HTR-8/SVneo (cell line): ENCODE measurements at places on chromosomes 5 and 9.
A peak's percentile ranks its signal among the peaks of the same experiment; 100 is the strongest.

- no peak for DNase-seq
Observed at GRCh38 chr5:75568202-75568601, 43.1 kb upstream of the ANKDD1B start.

- DNase-seq = no peak
Observed at GRCh38 chr9:98555651-98556465, 152.9 kb downstream of the GABBR2 start.

GRCh38 chr5:136732751-136733150, 367.4 kb upstream of the TRPC7 start:
- no peak for DNase-seq

GRCh38 chr5:116076496-116076895, 8.3 kb upstream of the COMMD10 start:
- no peak for DNase-seq

- no peak for DNase-seq
Observed at GRCh38 chr9:4148231-4148561, 151.7 kb downstream of the GLIS3 start.

DNA sequence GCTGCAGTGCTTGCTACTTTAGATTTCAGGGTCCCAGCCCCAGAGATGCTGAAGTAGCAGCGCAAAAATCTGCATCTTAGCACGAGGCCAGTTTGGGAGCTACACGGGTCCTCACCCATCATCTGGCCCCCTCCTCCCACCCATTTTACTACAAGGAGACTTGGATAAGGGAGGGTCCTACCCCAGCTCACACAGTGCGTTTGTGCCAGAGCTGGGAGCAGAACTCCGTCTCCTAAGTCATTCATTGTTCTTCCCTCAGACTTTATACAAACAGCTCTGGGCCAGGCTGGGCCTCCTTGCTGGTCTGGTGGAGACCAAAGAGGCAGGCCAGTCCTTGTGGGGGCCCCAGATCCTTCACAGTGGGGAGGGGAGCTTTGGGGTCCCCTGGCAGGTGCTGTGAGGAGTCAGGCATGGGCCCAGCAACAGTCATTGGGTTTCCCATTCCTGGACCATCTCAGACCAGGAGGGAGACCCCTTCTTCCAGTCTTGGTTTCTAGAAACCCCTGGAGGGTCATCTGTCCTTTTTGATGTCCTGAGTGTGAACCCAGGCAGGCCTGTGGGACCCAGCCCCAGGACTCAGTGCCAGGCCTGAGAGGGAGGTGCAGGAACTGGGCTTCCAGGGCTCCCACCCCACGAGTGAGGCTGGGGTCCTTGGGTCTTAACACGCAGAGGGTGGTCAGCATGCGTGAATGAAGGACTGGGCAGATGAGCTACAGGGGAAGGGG, 2.3 kb upstream of the IL17B start:
- no peak for DNase-seq

DNA sequence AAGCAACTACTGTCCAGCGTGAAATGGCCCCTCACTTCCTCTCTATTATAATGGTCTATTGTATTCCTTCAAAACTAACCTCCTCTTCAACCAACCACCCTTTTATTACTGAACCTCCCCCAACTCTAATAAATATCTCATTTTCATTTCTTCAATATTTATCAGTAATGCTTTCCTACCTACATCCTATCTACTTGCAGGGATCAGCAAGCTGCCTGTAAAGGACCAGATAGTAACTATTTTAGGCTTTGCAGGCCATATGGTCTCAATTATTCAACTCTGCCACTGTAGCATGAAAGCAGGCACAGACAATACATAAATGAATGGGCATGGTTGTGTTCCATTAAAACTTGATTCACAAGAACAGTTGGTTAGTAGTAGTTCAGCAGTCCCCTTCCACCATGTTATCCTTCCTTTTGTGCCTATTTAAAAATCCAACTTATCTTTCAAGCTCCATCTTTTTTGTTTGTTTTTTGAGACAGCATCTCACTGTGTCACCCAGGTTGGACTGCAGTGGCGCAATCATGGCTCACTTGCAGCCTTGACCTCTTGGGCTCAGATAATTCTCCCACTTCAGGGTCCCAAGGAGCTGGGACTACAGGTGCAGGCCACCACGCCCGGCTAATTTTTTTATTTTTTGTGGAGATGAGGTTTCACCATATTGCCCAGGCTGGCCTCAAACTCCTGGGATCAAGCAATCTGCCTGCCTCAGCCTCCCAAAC, 45.8 kb downstream of the PCDHGC5 start:
- no peak for DNase-seq

- DNase-seq = no peak
Observed at GRCh38 chr5:10456583-10457420, 15.1 kb downstream of the ROPN1L start.

GRCh38 chr9:119179701-119180100, 189.5 kb downstream of the BRINP1 start:
- no peak for DNase-seq

GRCh38 chr9:78026416-78026815, 5.2 kb downstream of the GNAQ start:
- no peak for DNase-seq

DNA sequence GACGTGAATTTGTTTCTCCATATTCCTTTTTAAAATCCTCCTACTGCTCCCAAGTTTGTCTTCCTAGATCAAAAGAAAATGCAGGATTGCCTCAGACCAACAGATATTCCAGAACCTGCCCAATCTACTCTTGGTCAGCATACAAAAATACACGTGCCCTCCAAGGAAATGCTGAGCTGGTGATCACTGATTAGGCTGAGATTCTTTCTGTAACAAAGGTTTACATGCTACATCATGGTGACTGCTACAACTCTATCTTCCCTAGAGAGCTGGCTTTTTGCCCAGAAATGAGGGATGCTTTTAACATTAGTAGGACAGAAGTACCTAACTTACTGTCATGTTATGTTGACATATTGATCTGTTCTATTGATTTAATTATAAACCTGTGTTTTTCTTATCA, 35.5 kb downstream of the OR2Y1 start:
- DNase-seq = peak; percentile 15

DNA sequence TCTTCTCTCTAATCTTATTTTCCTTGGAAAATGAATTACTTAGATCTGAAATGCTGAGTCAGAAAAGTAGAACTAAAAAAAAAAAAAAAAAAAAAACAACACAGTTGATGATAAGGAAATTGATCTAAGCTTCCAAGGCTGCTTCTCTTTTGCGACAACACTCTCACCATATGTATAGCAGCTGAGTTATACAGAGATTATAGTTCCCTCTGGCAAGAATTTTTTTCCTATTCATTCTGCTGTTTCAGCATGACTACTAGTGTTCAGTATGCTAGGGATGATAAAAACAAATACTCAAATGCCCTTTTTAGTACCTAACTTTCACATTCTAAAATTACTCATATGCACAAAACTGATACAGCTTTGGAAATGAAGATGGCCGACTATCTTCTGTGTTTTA, 267.3 kb downstream of the MLLT3 start:
- no peak for DNase-seq

DNA sequence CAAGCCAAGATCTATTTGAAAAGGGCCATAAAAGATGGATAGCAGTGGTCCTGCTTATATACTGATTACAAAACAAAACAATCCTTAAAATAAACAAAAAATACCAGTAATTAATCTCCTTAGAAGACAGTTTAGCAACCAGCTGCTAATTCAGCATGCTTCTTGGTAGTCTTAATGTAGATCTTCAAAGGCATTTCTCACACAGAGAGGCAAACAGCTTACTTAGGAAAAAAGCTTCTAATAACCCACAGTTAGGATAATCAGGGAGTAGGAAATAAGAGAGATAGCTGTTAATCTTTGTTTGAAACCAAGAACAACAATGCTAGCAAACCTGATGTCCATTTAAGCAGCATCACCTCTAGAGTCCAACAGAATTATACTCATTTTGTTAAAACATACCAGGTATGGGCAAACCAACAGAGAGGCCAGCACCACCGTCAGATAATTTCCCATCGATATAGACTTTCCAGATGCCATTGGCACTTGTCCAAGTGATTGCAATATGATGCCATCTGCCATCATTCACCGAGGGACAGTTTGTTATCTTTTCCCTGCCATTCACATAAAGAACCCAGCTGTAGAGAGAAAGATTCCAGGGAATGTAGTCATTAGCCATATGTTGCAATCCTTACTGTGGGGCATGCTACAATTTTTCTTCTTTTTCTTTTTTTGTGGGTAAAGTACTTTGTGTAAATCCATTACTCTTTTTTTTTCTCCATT, 105.6 kb upstream of the TXNDC8 start:
- peak; percentile 73 for DNase-seq

DNA sequence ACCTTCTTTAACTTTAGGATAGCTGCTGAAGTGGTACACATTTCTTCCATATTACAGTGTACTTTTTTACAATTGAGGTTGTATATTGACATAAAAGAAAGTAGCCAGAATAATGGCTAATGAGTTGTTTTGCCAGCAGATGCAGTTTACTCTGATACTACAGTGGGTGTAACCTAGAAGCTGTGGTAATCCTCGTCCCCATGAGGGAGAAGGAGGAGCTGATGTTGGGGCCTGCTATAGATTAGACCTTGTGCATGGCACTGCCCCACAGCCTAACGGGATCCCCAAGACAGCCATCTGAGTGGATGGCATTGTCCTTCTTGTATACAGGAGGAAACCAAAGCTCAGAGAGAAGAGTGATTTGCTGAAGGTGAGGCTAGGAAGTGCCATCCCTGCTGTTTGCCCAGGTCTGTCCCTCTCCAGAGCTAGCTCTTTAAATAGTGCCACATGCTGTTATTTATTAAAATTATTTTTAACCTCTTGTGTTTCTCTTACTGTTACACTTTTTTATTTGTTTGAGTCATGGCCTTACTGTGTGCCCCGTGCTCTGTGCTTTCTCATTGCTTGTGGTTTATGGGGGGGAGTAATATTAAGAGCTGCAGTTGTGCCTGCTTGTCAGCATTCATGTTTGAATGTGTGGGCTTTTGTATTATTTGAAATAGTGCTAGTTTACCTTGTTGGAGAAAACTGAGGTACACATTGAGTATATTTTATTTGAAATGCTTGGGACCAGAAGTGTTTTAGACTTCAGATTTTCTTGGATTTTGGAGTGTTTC, 65.3 kb downstream of the ICE1 start:
- no peak for DNase-seq

GRCh38 chr9:129021091-129021490, 7.0 kb downstream of the SH3GLB2 start:
- DNase-seq = no peak

DNA sequence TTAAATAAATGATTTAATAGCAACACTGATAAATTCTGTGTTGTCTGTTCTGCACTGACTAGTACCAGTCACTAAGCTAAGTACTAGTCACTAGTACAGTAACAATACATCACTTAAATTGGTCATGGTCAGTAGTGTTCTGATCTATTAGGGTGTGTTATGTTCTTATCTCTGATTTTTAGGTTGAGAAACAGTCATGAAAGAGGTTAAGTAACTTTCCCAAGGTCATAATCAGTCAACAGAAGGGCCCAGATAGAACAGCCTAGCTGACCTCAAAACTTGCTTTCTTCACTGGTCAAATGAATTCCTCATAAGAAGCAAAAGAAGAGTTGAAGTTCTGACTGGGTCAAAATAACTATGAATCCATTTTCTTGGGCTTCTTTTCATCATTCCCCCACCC, 1492.7 kb downstream of the MAT2B start:
- no peak for DNase-seq

- no peak for DNase-seq
Observed at GRCh38 chr5:111068213-111068612, 3.3 kb upstream of the TSLP start.

DNA sequence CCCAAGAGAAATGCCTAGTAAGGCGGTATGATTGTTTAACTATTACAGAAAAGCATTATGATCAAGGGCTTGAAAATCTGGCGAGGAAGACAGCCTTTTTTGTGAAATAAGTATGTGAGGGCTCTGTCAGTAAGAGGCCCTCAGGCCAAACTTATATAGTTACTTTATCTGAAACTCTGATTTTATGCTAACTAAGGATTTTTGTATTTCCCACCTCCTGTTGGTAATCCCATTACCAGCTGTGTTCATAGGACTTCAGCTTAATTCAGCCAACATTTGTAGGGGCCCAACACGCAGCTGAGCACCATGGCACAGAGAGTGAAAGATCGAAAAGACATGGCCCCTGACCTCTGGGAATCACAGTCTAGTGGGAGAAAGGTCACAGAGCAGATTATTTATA, 318.3 kb upstream of the WWC1 start:
- no peak for DNase-seq

DNA sequence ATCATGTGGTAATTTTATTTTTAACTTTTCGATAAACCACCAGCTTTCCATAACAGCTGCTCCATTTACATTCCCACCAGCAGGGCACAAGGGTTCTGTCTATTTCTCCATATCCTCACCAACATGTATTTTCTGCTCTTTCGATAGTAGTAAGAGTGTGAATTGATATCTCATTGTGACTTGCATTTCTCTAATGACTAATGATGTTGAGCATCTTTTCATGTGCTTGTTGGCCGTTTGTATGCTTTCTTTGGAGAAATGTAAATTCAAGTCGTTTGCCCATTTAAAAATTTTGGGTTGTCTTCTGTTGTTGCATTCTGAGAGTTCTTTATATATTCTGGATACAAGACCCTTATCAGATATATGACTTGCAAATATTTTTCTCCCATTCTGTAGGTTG, 45.9 kb downstream of the PSD2 start:
- no peak for DNase-seq

GRCh38 chr9:133726401-133727276, 11.5 kb downstream of the SARDH start:
- DNase-seq = peak; percentile 64

- no peak for DNase-seq
Observed at GRCh38 chr9:77793849-77794248, 145.7 kb upstream of the GNA14 start.

- DNase-seq = no peak
Observed at GRCh38 chr5:167020418-167020817, 1271.0 kb upstream of the WWC1 start.

- no peak for DNase-seq
Observed at GRCh38 chr5:129461711-129462332, 1.7 kb downstream of the ADAMTS19 start.

GRCh38 chr5:62538017-62538942, 40.3 kb upstream of the LRRC70 start:
- no peak for DNase-seq

DNA sequence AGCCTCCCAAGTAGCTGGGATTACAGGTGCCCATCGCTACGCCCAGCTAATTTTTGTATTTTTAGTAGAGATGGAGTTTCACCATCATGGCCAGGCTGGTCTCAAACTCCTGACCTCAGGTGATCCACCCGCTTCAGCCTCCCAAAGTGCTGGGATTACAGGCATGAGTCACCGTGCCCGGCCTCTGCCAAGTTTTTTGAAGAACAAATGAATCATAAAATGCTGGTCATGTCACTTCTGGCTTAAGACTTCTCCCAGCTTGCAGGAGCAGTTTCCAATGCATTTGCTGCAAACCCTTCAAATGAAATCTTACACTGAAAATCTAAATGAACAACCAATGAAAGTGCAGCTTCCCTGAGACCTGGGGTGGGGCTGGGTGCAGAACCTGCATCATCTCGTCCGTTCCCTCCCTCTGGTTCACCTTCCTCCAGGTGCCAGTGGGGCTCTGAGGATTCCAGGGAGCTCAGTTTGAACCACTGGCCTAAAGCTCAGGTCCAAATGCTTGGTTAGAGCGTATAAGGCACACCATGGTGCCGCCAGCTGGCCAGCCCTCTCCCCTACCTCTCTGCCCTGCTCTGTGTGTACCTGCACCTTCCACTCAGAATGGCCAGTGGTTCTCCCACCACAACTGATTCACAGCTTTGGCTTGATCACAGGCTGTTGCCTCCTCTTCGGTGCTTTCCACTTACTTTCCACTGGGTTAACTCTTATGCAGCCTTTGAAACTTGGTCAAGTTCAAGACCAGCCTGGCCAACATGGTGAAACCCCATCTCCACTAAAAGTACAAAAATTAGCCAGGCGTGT, 39.8 kb upstream of the FUBP3 start:
- DNase-seq = peak; percentile 56

- no peak for DNase-seq
Observed at GRCh38 chr9:99605016-99605743, 216.5 kb upstream of the NR4A3 start.
